ENCODE measurements at places on chromosomes 1 and 21.

DNA sequence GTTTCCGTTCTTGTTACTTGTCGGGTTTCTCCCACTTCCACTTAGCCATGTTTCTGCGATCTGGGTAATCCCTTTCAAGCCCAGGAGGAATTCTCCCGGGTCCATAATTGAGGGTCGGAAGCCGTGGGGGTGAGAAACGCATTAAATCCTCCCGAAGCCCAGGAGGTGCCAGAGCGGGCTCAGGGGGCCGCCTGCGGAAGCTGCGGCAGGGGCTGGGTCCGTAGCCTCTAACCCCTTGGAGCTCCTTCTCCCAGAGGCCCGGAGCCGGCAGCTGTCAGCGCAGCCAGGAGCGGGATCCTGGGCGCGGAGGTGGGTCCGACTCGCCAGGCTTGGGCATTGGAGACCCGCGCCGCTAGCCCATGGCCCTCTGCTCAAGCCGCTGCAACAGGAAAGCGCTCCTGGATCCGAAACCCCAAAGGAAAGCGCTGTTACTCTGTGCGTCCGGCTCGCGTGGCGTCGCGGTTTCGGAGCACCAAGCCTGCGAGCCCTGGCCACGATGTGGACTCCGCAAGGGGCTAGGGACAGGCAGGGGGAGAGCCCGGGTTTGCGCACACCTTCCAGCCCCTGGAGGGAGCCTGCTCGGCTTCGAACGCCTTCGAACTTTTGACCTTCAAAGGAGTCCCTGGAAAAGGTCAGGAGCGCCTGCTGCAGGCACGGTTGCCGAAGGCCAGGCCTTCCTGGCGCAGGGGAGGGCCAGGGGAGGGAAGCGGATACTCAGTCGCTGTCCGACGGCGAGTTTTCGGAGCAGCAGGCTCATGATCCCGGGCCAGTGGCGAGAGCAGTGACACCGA is 1.7 kb upstream of the SIM2 start:
- no peak for DNase-seq

DNA sequence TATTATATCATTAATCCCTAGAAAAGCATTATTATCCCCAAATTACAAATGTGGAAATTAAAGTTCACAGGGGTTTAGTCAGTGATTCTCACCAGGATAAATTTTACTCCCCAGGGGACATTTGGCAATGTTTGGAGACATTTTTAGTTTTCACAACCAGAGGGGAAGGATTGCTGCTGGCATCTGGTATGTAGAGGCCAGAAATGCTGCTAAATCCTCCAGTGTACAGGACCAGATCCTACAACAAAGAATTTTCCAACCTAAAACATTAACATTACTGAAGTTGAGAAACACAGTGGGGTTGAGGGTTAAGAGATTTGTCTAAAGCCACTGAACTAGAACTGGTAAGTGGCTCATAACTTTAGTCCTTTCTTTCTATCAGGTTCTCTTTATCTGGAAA is 162.0 kb upstream of the SYT6 start:
- DNase-seq = no peak

- DNase-seq = no peak
Measured at GRCh38 chr1:34441259-34442069, 264.8 kb downstream of the C1orf94 start.

DNA sequence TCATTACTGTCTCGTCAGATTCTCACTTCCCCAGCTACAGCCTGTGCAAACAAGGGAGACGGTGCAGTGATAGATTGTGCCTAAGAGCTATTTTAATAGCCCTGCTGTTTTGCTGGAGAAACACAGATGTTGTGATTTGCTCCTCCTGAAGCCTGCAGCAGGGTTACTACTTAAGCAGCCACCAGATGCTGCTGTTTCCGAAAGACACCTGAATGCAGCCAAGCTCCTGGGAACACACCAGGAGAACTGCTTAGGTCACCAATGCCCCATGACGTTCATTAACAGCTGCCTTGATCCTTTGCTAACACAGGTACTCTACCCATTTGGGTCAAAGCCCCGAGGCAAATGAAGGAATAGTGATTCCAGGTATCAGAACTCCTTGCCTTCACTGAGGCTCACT is 411.8 kb upstream of the DAB1 start:
- no peak for DNase-seq

- no peak for DNase-seq
Measured at GRCh38 chr1:40903106-40903505, 40.9 kb upstream of the CITED4 start.

DNA sequence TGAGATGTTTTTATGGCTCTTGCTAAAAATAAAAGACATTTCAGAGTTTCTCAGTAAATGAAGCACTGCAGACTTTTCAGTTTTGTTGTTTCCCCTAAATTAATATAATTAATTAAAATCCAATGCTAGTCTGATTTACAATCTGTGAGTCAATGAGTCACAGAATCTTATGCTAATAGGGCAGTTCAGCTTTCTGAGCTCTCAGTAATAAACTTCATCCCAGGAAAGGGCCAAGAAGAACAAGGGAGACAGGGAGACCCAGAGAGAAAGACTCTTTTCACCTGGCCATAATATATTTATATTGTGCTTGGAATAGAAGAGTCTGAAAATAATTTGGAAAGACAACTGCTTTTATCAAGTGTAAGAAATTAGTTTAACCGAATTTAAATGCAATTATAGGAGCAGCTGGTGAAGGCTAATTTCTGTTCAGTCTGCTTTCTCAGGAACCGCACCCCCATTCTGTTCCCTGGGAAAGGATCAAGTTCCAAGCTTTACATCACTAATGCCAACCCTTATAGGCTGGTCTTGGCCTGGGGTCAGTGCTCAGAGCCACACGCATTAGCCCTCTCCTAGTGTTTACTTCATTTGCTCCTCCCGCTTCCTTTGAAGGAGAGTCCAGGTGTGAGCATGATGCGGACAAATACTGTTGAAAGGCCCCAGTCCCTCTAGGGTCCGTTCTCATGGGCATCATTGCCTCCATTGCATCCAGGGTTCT is 145.6 kb downstream of the ZBTB18 start:
- no peak for DNase-seq

DNA sequence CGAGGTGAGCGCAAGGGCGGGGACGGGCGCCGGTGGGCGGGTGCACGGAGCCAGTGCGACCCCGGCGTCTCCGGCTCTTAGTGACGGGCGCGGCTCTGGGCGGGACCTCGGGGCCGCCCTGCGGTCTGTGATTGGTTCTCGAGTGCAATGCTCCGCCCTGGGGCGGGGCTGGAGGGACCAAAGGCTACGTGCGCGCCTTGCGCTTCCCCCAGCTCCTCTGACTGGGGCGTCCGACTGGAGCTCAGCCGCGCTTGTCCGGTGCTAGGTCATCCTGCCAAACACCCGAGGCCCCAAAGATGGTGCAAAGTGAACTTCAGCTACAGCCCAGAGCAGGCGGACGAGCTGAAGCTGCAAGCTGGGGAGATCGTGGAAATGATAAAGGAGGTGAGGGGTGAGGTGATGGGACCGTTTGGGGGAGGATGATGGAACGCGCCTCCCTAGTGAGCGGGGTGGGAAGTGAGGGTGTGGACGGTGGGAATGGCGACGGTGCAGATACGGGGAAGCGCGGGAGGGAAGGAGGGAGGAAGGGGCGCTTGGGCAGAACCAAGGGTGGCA is 811 bp downstream of the SH3D21 start:
- DNase-seq = peak; percentile 80

- no peak for DNase-seq
Measured at GRCh38 chr1:180627411-180627810, 4.4 kb upstream of the XPR1 start.

- DNase-seq = no peak
Measured at GRCh38 chr1:176119549-176119948, 87.5 kb downstream of the COP1 start.

DNA sequence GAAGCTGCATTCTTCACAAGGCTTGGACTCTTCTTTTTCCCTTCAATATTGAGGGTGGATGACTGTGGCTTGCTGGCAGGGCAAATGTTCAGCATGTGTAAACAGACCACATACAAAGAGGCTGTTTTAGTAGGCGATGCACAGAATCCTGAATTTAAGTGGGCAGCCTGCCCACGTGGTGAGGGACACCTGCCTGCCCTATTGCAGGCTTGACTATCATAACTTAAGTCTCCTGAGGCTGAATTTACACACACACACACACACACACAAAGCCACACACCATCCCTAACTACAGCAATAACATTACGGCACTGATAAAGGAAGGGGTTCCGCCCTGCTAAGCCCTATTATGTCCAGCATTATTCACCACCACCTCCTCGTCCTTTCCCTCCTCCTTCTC is 15.9 kb downstream of the SYT2 start:
- no peak for DNase-seq

DNA sequence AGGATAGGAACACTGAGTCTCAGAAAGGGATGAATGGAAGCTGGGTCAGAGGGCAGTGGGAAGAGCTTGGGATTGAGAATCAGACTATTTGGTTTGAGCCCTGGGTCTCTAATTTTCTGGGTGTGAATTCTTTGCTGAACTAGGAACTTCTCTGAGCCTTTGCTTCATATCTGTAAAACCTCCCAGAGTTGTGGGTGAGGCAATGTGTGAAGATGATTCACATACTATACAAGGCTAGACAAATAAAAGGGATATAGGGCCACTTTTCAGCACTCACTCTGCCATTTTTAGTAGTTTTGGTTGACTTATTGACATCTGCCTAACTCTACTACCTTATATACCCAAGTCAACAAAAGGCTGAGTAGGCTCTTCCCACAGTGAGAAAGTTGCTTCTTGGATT is 77.7 kb upstream of the JUN start:
- no peak for DNase-seq

GRCh38 chr21:28483301-28484035 is 509.2 kb downstream of the LTN1 start:
- DNase-seq = no peak

GRCh38 chr1:22341791-22342605 is 109.7 kb upstream of the ZBTB40 start:
- DNase-seq = no peak
